ENCODE measurements at places on chromosomes 11 and 22. TPM values are rescaled to one million over a fixed set of nuclear protein-coding genes. Genes with fewer than 3 reads are reported as not detected.
A peak's percentile ranks its signal among the peaks of the same experiment; 100 is the strongest.

- DNase-seq = no peak
Observed at GRCh38 chr22:38935023-38935422, 22.4 kb upstream of the APOBEC3A start.

GRCh38 chr11:123421589-123421988 is 8.5 kb upstream of the GRAMD1B start:
- no peak for DNase-seq

- DNase-seq = no peak
Observed at GRCh38 chr11:107252429-107253161, 205.0 kb downstream of the CWF19L2 start.

GRCh38 chr22:44347080-44347479 is 34.3 kb upstream of the SHISAL1 start:
- DNase-seq = no peak

- DNase-seq = no peak
Observed at GRCh38 chr11:95768521-95768920, 21.1 kb downstream of the FAM76B start.

DNA sequence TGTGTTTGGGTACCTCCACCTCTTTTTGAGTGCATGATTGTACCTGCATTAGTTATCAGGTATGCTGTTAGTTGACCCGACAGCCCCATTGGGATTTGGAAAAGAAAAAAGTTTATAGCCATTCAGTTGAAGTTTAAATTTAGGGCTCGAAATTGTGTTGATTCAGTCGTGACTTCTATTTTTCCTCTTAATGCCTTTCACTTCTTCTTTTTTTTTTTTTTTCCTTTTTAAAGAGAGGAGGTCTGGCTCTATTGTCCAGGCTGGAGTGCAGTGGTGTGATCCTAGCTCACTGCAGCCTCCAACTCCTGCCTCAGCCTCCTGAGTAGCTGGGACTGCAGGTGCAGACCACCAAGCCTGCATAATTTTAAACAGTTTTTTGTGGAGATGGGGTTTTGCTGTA is 2.3 kb downstream of the STT3A start:
- no peak for DNase-seq

GRCh38 chr11:130918081-130918480 is 1.8 kb upstream of the SNX19 start:
- DNase-seq = no peak

GRCh38 chr22:42170946-42171345 is 40.3 kb upstream of the CYP2D6 start:
- no peak for DNase-seq

GRCh38 chr11:2804189-2804588 is 81.4 kb downstream of the CDKN1C start:
- DNase-seq = no peak

DNA sequence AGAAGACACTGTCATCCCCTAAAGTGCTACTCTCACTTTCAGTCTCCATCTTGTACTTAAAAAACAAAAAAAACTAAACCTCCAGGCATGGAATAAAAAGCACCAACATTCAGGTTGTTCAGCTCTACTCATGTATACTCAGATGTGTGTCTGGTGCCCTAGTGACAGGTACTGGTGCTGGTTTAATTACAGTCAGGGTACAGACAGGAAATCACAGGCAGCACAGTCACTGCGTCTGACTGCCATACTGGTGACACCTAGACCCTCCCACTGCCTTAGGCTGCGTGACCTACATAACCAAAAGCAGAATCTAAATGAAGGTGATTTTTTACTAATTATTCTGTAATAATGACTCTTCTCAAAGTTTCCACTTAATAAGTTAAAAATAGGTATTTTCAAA is at the start of gene ARHGAP32:
Gene ARHGAP32 (minus strand): TSS at position 176 of the 400 bp plus-strand sequence. CDS start 127 bp downstream, at position 49.
- no peak for DNase-seq

- DNase-seq = peak; percentile 93
Observed at GRCh38 chr11:17504330-17505107, 27.9 kb upstream of the ABCC8 start.

DNA sequence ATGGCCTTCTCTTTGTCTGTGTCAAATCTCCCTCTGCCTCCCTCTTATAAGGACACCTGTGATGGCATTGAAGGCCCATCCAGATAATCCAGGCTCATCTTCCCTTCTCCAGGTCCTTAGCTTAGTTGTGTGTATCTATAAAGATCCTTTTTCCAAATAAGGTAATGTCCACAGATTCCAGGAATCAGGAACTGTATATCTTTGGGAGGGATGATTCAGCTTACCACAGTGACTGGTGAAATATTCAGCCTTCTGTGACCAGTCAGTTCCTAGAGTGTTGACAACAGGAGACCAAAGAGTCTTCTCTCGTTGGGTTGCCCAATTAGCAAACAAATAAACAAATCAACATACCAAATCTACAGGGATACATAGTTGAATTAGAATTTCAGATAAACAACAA is 175.8 kb downstream of the MPPED1 start:
- no peak for DNase-seq

GRCh38 chr11:113021111-113021510 is 59.9 kb downstream of the NCAM1 start:
- DNase-seq = no peak

- DNase-seq = no peak
Observed at GRCh38 chr11:110525883-110526282, 96.1 kb downstream of the FDX1 start.

- DNase-seq = no peak
Observed at GRCh38 chr22:38401336-38402084, 53.5 kb downstream of the KCNJ4 start.

DNA sequence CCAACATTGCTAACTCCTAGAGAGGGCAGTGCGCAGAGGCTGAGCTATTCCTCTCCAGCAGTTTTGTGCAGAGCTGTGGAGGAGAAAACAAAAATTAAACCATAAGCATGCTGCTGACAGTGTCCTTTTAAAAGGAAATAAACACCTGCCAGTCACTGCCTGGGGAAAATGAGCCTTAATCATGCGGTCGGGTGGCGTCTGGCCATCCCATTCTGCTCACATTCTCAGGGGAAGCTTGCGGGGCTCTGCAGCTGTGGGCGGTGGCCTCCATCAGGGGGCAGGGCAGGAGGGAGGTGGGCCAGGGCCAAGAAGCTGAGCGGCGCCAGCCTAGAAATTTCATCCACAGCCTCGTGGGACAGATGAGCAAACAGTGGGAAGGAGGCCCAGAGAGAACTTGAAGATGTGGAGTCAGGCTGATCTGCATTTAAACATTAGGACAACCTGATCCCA is 71.0 kb upstream of the TP53I11 start:
- DNase-seq = peak; percentile 63

- no peak for DNase-seq
Observed at GRCh38 chr11:119591836-119592310, 137.1 kb downstream of the NECTIN1 start.

GRCh38 chr11:128492461-128492860 is 94.9 kb downstream of the ETS1 start:
- no peak for DNase-seq

DNA sequence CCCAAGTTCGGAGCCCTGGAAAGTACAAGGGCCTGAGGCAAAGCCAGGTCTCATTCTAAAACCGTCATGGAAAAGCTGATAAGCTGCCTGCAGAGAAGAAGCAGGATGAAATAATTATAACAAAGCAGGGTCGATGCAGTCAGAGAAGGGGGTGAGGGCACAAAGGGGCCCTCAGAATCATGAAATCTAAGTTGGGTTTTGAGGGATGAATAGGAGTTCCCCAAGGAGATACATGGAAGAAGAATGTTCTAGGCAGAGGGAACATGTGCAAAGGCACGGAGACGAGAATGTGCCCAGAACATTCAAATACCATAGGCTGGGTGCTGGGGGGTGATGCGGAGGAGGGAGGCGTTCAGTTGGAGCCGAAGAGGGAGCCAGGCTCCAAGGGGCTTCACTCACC is 25.0 kb downstream of the IGLL1 start:
- no peak for DNase-seq

GRCh38 chr11:120668537-120668936 is 157.0 kb downstream of the GRIK4 start:
- DNase-seq = no peak

- no peak for DNase-seq
Observed at GRCh38 chr11:46298699-46299433, 21.4 kb downstream of the CREB3L1 start.

DNA sequence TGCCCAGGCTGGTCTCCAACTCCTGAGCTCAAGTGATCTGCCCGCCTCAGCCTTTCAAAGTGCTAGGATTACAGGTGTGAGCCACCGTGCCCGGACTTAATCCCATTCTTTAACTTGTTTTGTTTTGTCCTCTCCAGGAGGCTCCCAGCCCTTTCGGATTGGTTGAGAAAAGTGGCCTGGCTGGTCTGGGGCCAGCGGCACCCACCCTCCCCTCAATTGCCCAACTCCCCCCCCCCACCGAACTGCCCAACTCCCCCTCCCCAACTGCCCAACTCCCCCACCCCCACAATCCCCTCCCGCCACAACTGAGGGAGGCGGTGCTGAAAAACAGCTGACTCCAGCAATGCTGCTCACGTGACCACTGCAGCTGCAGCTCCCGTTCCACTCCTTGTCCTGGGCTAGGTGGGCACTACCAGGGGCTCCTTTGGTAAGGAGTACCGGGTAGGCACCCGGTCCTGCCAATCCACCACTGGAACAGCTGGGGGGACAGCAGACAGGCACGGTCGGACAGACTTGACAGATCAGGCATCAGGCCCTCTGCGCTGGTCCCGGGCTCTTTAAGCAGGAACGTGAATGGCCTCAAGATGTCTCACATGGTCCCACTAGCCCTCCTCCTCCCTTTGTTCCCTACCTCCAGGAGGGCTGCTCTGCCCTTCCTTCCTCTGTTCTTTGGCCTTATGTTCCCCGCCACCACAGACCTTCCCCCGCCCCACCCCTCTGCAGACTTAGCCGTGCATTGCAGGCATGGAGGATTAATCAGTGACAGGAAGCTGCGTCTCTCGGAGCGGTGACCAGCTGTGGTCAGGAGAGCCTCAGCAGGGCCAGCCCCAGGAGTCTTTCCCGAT is at the start of gene TCN2:
Gene TCN2 (plus strand): TSS at position 720 of the 845 bp plus-strand sequence. CDS start 158 bp downstream, outside the sequence.
- peak; percentile 96 for DNase-seq

DNA sequence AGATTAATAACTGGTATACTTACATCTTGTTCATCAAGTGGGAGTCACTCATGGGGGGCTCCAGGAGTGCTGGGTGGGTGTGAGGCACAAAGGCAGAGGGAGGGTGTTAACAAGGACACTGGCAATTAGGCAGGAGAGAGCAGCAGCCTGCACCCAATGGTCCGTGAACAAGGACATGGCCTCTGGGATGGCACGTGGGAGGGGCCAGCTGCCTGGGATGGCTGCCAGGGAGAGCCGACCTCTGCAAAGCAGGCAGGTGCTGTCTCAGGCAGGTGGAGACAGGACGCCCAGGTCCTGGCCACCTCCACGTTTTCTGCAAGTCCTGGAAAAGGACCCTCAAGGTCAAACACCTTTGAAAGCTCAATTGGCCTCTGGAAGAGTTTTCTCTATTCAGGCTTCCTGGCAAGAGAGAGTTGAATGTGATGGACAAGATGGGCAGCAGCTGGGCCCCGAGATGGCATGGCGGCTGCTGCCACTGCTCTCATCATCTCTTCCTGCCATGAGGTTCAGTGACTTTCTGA is 257.1 kb downstream of the BUD13 start:
- no peak for DNase-seq

DNA sequence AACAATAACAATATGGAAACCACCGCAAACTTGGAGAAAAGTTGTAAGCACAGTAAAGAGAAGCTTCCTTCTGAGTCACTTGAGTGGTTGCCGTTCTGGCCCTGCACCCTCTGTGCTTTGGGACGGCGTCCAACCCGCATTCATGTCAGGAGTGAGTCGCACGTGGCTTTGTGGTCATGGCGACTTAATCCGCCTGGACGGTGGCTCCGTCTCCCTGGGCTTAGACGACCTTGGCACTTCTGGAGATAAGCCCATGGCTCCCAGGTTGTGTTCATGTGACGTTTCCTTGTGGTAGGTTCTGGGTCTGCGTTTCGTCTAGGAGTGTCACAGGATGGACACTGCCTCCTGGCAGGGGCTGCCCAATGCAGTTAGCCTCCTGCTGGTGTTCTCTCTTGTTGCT is 40.5 kb downstream of the TPCN2 start:
- DNase-seq = no peak

- peak; percentile 89 for DNase-seq
Observed at GRCh38 chr11:100687630-100688395, 725 bp downstream of the ARHGAP42 start.

DNA sequence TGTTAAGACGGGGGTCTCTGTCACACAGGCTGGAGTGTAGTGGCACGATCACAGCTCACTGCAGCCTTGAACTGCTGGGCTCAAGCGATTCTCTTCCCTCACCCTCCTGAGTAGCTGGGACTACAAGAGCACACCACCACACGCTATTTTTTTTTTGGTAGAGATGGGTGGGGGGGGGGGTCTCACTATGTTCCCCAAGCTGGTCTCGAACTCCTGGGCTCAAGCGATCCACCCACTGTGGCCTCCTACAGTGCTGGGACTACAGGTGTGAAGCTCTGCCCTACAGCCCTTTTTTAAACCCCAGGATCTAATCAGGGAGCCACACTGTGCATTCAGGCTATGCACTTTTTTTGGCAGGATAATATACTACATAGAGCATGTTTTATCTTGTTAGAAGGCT is 1.4 kb upstream of the DHCR7 start:
- DNase-seq = peak; percentile 8

- no peak for DNase-seq
Observed at GRCh38 chr11:100994966-100995365, 134.6 kb downstream of the PGR start.

DNA sequence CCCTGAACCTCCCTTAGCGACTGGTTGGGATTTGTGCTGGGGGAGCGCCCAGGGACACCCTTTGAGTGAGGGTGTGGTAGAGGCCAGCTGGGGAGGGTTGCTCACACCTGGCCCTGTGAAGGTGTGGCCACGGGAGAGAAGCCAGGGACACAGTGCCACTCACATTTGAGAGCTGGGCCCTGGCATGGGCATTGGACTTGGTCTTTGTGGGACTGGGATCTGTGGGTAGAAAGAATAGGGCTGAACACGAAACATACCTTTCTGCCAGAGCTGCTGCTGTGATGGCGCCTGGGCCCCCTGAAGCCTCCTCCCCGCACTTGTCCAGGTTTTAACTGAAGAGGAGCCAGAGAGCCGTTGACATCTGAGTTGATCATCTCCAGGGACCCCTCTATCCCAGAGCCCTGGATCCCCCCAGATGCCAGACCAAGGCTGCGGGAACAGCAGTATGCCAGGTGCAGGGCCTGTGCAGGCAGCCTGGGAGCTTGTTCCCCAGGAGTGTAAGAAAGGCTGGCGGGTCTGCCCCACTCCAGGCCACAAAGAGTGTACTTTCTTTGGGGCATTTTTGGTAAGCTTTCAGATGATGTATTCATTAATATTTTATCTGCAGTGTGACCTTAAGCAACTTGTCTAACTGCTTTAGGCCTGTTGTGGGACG is 284.1 kb downstream of the TBC1D22A start:
- DNase-seq = no peak

GRCh38 chr11:123707606-123708205 is 33.8 kb downstream of the ZNF202 start:
- DNase-seq = peak; percentile 79

GRCh38 chr11:9662273-9662672 is 1.6 kb upstream of the SWAP70 start:
- DNase-seq = no peak

MTCH2 gene
- total RNA-seq = 83.6 TPM

VWA5A gene
- 27.3 TPM for total RNA-seq

HSPB2 gene
- total RNA-seq = not detected

XRRA1 gene
- 3.9 TPM for total RNA-seq

BBOX1 gene
- not detected for total RNA-seq

C22orf42 gene
- 0.50 TPM for total RNA-seq

TSSK2 gene
- total RNA-seq = not detected

All from neural progenitor cell (in vitro differentiated cells).